ENCODE measurements at places on chromosomes 6 and 20.

GRCh38 chr6:162999575-163000285, 272.0 kb downstream of the PACRG start:
- no peak for DNase-seq

GRCh38 chr6:29641430-29642148, 8.6 kb upstream of the GABBR1 start:
- DNase-seq = no peak

- DNase-seq = no peak
These were observed 760.3 kb upstream of the NRSN1 start for GRCh38 chr6:23365732-23366131.

- DNase-seq = no peak
These were observed 6.0 kb upstream of the QKI start for GRCh38 chr6:163408352-163408991.

GRCh38 chr6:34757687-34758274, 476 bp downstream of the SNRPC start:
- no peak for DNase-seq

DNA sequence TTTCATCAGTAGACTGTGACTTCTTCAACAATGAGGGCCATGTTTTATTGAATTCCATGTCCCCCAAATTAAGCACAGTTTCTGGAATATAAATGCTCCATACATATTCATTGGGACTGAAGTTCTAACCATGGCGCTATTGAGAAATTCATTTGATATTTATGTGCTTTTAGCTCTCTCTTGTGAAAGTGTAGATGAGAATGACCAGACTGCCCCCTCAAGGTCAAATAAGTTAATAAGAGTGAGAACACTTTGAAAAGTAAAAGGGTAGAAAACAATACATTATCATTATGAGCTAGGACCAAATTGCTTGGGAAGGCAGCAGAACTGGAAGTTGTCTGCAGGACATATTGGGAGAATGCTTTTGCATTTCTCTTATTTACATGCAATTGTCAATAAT, 597.9 kb downstream of the EPM2A start:
- no peak for DNase-seq

All from stimulated activated CD4-positive, alpha-beta T cell treated with anti-CD3 and anti-CD28 coated beads, Interleukin-15, amount 100 ng/mL, for 1 hour (primary cell).